ENCODE measurements at places on chromosomes 7 and 10.

DNA sequence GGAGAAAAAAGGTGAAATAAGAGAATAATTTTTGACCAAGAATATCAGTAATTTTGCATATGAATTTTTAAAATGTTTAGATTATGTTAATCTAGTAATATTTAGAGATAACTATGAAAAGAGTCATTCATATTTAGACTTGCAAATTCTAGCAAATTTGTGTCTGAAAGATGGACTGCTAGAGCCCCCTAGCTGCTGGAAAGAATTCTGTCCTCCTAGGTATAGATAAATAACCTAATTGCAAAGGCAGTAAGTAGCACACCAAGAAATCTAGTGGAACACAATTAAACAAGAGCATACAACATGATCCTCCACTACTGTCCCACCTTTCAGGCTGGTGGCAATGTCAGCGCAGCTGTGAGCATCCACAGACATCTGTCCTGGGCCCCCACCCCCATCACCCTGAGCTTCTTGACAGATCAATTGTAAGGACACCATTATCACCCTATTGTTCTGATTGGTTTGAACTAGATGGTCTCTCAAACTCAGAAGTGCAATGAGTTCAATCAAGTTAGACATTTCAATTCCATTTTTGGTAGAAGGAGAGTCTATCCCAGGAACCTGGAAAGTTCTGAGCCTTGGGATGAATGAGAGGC lies 15.0 kb upstream of the GFRA1 start:
- peak; percentile 36 for DNase-seq

DNA sequence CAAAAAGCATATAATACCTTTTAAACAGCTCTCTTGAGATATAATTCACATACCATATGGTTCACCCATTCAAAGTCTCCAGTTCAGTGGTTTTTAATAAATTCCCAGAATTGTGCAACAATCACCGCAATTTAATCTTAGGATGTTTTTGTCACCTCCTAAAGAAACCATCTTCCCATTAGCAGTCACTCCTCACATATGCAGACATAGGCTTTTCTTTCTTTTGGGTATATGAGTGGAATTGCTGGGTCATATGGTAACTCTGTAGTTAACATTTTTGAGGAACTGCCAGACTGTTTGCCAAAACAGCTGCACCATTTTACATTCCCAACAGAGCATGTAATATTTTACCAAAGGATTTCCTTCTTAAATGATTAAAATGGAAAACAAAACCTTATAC lies 57.0 kb downstream of the CC2D2B start:
- DNase-seq = no peak

DNA sequence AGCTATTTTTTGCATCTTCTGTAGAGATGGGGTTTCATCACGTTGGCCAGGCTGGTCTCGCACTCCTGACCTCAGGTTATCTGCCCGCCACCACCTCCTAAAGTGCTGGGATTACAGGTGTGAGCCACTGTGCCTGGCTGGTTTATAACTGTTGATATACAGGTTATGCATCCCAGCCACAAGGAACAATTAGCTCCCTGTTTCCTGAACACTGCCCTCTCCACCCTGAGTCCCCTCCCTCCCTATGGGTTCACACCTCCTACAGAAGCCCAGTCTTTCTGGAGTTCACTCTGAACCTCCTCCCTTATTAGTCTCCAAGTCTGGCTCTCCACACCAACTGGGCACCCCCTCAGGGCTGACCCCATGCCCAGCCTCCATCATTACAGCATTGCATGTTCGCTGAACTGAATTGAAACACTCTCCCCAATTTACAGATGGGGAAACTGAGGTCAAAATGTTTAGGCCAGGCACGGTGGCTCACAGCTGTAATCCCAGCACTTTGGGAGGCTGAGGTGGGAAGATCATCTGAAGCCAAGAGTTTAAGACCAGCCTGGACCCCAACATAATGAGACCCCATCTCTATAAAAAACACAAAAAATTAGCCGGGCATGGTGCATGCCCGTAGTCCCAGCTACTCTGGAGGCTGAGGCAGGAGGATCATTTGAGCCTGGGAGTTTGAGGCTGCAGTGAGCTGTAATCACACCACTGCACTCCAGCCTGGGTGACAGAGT lies 1.7 kb upstream of the CLIP2 start:
- no peak for DNase-seq

- no peak for DNase-seq
Measured at GRCh38 chr10:31136386-31136785, 104.7 kb upstream of the ZNF438 start.

DNA sequence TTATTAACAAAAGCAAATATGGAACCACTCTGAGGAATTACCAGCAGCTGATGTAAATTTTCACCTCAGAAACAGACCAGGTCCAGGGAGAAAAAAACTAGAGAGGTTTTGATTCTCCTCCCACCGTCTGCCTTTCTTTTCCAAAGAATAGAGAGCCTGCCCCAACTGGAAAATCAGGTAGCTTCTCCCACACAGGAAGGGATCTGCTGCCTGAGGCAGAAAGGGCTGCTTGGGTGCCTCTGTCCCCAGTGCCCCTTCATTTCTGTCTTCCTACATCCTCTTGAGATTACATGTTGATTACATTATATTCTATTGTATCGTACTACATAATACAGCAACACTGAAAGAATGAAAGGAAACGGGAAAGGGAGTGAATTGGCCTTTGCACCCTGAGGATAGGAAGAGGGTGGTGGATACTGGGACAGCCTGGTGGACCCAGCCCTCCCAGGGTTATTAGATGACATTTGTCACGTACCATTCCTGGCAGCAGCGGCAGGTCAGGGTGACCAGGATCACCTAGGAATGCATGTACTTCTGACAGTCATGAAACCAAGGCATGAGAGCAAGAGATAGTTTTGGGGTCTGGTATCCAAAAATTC lies 8.9 kb downstream of the ST8SIA6 start:
- DNase-seq = no peak
